ENCODE measurements at places on chromosomes 13 and 19.

- no peak for DNase-seq
Observed at GRCh38 chr13:97445522-97446187, 11.7 kb downstream of the RAP2A start.

DNA sequence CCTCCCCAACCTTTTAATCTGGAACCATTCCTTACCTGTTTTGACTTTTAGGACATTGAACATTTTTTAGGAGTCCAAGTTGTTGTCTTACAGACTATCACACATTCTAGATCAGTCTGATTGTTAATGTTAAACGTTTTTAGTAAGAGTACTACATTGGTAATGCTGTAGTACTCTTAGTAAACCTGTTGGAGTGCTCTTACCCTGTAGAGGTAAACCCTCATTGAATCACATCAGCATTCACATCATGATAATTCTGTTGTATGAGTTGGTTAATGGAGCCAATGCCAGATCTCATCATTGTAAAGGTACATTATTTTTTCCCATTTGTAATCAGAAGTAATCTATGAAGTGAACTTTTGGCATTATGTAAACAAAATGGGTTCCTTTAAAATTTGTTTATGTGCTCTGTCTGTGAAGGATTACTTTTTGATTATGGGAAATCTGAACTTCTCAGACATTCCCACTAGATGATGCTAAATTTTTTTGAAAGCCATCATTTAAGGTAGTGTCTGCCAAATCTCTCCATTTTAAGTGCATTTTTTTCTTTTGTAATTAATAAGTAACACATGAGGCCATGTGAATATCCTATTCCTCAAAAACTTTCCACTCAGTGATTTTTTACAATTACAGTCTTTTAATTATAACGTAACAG, 55.2 kb downstream of the VWA8 start:
- peak; percentile 27 for DNase-seq

DNA sequence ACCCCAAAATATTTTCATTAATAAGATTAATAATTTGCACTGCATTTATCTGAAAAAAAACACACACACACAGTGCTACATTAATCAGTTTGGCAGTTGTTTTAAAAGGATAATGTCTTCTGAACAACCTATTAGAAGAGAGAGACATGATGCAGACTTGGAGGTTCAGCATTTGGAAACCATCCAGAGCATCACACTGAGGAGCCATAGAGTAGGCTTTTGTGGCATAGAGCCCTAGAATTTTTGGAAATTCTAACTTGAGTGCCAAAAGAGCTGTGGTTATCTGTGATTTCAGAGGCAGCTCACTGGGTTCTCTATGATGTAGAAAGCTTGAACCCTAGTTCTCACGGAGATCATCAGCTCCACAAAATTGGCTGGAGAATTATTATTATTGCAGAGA, 90.2 kb downstream of the RFC3 start:
- DNase-seq: no peak

DNA sequence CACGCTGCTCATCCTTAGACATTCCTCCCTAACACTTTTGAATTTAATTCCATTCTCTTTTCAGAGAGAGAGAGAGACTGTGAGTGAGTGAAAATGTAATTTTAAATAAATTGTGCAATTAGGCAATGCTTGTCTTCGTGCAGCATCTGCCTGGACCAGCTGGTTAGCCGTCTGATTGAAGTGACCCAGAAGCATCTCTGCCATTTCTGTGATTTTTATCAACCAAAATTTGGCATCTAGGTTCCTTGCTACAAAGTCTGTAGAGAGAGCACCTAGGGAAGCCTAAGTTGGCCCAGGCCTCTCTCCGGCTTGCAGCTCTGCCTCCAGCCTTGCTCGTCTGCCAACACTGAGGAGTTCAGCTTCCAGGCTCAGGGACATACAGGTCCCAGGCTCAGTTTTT, 138.6 kb upstream of the GPR12 start:
- DNase-seq: no peak

Data from fibroblast of the conjunctiva (primary cell).